ENCODE measurements at places on chromosomes 4 and X.
A peak's percentile ranks its signal among the peaks of the same experiment; 100 is the strongest.

GRCh38 chr4:156870131-156870530, 101.5 kb downstream of the PDGFC start:
- no peak for DNase-seq

DNA sequence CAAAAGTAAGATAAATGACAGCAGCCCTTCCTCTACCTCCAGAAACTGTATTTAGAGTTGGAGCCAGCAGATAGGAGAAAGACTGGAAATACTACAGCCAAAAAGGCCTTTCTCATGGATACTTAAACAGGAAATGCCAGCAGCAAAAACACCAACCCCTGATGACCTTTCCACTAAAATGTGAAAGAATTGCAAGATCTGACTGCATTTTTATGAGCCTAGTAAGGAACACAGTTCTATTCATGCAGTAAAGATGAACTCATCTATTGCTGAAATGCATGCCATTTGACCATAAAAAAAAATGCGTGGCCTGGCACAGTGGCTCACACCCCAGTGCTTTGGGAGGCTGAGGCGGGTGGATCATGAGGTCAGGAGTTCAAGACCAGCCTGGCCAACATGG, 19.9 kb downstream of the ABCG2 start:
- no peak for DNase-seq

GRCh38 chr4:2320152-2320551, 58.2 kb upstream of the MXD4 start:
- no peak for DNase-seq

GRCh38 chr4:31877429-31877828, 1157.3 kb downstream of the PCDH7 start:
- no peak for DNase-seq

GRCh38 chr4:56469489-56470210, 2.2 kb downstream of the SRP72 start:
- DNase-seq = no peak

DNA sequence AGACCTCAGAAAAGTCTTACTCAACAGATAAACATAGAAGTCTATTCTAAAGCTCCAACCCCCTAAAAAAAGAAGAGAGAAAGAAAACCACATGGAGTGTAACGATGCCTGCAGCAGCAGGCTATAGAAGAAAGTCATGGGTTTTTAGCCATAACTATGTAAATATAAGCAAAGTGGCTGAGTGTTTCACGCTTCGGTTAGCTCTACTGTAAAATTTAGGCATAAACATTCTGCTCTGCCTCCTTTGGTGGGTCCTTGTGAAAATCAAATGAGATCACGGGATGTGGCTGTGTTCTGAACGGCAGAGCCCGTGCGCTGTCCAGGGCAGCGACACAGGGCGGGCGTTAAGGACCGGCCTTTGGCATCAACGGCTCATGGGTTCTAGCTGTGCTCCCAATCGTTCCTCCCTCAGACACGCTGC, 78.4 kb downstream of the IRF2 start:
- no peak for DNase-seq

GRCh38 chrX:52368368-52369055, at the start of gene XAGE2:
Gene XAGE2, plus strand, starts transcription at chrX:52369021. Its CDS starts 994 bp downstream, at chrX:52370015.
- no peak for DNase-seq

DNA sequence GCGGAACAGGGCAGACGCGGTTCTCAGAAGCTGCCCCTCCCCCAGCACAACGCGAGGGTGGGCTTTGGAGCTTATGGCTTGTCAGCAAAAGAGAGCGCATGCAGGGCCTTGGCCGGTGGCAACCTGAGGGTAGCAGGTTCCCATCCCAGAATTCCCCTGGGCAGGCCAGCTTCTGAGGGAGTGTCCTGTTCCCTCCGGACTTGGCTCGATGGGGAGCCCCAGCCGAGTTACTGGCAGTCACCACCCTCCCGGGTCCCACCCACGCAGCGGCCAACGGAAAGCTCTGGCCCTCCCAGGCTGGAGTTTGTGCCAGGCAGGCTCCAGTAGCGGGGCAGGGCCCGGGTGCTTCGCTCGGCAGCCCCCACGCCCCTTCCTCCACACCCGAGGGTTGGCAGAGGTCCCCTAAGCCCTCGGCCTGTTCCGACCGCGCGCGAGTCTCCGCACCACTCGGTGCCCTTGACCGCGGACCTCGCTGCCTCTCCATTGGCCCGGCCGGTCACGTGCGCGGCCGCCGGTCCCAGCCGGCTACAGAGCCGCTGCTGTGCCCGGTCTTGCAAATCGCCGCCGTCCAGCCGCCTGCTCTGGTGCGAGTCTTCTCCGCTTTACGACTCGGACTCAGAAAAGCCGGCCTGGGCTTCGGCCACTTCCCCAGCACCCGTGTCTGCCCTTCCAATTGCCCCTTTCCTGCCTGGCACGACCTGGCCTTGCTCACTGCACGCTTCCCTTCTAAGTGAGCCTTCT, 20.9 kb upstream of the MTM1 start:
- peak; percentile 88 for DNase-seq

DNA sequence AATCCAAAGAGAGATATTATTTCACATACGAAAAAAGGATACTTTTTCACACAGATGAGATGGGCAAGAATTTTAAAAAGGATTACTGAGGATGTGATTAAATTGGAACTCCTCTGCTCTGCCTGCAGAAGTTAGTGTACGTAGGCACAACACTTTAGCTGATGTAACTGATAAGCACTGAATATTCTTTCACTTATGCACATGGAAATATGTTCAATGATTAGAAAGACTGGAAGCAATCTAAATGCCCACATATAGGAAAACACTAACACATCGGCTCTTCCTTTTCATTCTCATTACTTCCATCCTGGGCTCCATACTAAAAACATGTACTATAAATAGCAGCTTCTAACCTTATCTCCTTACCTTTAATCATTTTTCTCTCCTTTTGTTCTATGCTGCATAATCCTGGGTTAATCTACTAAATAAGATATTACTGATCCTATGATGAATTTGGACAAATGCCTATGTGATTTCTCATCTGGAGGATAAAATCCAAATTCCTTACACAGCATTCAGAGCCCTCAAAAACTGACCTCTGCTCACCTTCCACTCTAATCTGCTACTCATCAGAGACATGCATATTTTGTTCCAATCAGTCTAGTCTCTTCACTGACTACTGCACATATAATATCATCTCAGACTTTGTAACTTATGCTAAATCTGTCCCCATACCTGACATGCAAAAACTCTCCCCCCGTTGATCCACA, 197.8 kb downstream of the PDGFC start:
- DNase-seq = no peak

DNA sequence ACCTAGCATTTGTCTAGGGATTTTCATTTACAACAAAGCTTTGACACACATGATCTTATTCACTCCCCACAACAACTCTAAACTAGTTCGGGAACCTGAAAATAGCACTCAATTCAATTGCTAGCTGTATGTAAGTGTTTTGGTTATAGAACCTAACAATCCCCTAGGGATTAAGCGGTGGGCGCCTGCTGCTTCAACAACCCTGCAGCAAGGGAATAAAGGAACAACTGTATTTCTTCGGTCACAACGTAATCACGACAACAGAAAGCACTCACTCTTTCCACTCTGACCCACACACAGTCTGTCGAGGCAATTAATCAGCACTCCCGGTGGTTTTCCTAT, 674 bp upstream of the DIAPH2 start:
- no peak for DNase-seq

DNA sequence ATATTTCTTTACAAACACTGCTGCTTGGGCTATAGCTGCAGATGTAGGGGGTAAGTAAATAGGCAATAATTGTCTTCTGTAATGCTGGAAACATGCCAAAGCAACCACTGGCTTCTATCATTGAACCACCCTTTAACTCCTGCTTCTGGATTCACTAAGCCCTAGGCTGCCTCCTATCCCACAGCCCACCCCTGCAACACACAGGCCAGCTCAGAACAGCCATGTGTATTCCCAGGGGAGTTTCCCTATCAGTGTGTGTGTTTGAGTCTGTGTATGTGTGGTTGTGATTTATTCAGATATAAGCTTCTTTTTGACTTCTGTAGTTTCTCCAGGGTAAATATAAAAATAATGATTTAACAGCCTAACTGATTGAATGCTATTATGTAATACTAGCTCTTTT, 291.3 kb downstream of the PCDH10 start:
- DNase-seq = no peak

DNA sequence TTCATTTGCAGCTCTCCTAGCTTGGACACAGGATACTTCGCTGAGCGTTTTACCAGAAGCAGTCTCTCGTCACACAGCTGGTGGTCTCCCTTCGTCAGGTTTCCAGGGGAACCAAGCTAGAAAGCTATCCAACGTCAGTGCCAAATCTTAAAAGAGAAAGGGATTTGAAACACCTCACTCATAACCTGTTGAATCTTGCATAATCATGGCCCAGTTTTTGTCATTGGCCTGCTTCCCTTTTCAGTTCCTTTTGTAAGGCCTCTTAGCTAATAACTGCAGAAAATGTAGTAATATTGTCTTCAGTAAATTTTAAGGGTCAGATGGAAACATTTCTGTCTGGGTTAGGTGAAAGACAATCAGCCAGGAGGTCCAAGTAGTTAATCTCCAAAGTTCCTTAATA, 22.0 kb downstream of the RAB39B start:
- no peak for DNase-seq

DNA sequence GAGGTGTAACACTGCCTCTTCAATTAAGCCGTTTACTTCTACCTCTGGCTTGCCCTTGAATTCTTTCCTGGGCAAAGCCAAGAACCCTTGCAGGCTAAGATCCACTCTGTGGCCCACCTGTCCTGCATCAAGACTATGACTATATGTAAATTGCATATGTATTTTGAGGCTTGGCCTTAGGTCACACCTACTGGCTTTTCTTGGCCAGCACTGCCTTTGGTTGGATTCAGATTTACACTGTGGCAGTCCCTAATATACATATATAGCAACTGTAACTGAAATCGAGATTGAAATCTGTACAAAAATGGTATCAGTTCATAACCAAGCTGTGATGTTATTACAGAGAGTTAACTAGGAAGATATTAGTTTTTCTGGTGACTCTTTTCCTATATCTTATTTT, 151.5 kb downstream of the CFAP47 start:
- no peak for DNase-seq

DNA sequence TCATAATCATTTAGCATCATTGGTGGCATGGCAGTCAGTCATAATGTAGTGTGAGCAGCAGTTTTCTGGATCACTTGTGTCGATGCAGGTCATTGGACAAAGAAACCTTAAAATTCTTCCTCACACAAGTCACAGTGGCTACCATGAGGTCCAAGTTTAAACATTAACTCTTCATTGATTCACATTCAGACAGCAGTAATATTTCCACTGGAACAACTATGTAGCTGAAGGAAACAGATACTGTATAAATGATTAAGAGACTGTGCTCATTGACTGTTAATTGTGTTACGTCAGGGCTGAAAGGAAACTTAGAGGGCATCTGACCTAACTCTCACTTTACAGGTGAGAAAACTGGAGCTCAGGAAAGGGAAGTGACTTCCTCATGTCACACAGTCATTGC, 261.8 kb downstream of the KLHL13 start:
- no peak for DNase-seq

DNA sequence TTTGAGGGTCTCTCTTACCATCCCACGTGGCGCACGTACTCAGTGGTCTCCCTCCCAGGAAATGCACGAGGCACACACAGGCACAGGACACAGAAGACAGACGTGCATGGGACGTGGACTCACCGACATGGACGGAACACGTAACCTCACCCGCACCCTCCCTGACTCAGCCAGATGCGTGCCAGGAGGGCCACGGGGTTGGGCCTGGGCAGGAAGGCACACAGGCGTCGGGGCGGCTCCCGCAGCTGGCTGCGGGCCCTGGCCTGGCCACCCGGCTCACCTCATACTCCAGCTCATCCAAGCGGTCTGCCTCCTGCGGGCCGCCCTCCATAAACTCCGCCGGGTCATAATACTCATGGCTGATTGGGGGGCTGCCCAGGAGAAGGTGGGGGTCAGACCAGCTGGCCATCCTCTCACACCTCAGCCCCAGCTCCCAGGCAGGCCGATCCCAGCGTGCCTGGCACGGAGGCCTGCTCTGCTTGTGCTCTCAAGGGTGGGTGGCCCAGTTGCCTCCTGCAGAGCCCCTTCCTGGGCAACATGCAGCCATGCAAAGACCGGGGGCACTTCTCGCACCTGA, 12.6 kb downstream of the SSR4 start:
- DNase-seq = no peak

DNA sequence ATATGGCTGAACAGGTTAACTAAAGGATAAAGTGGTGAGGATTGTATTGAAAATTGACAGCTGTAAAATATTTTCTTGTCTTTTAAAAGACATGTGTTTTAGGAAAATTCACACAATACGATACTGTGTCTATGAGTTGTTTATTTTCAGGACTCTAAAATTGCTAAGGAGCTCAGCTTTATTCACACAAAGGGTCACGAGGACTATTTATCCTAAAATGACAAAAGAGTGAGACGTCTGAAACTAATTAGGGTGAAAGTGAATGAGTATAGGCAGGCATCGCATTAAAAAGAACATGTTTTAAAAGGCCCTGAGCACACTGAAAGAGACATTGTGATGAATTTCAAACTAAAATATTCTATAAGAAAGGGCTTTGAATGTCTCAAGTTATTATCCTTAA, 304.7 kb downstream of the SH2D1A start:
- no peak for DNase-seq

- DNase-seq = no peak
Measured at GRCh38 chrX:136259543-136259942, 8.3 kb upstream of the MAP7D3 start.

- DNase-seq = no peak
Measured at GRCh38 chr4:1015746-1016145, 4.3 kb downstream of the FGFRL1 start.

GRCh38 chrX:19342331-19342906, 1.3 kb upstream of the PDHA1 start:
- DNase-seq = no peak

DNA sequence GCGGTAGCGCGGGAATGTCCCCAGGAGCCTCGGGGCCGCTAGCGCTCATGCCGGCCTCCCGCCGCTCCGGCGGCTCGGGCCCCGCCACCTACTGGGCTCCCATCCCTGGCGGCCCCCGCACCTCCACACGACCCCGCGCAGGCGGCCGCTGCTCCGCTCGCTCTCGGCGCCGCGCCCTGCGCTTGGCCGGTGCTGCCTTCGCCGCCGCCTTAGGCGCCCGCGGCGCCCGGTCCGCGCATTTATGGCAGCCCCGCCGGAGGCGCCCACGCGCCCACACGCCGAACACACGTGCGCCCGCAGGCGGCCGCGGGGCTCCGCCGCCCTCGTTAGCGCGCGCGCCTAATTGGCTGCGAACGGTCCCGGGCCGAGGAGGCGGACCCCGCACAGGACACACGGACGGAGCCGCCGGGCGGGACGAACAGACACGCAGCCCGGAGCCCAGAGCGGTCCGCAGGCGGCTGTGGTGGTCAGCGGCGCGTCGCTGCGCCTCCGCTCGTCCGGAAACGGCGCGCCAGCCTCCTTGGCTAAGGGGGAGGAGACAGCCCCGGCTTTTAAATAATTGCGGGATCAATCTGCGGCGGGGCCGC, at the start of gene NKX1-1:
NKX1-1 (minus strand) TSS at position 49 of the 587 bp plus-strand sequence; CDS start at position 49, 0 bp downstream.
- no peak for DNase-seq

- DNase-seq = no peak
Measured at GRCh38 chr4:58646126-58646525, 1535.9 kb upstream of the IGFBP7 start.

GRCh38 chrX:25427873-25428555, 412.2 kb upstream of the ARX start:
- DNase-seq = no peak

All from aorta (tissue), 5 donors.